ENCODE measurements at places on chromosomes 1 and 21. TPM values are rescaled to one million over a fixed set of nuclear protein-coding genes. Genes with fewer than 3 reads are reported as not detected.

- DNase-seq: no peak
Observed at GRCh38 chr21:15706696-15707095, 23.1 kb upstream of the USP25 start.

DNA sequence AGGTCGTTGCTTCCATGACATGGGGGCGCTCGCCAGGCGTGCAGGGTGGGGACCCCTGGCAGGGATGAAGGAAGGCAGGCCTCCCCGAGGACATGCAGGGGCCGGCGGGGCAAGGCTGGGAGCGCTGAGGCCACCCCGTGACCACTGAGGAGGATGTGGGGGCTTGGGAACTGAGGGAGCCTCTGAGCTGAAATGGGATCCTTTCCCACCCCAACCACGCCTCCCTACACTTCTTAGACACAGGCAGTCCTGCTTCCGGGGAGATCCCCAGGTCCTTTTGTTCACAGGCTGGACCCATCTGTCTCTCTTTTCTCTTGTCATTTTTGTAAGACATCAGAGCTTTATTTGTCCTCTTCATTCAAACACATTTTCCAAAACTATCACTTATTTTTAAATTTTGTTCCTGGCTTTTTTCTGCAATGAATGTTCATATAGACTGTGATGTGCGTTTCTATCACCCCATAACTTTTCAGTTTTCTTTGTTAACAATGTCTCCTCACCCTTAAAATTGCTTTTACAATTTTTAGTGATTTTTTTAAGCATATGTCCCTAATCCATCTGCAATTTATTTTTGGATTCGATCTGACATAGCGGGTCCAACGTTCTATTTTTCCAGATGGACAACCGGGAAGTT, 156.7 kb upstream of the BACE2 start:
- DNase-seq: no peak

DNA sequence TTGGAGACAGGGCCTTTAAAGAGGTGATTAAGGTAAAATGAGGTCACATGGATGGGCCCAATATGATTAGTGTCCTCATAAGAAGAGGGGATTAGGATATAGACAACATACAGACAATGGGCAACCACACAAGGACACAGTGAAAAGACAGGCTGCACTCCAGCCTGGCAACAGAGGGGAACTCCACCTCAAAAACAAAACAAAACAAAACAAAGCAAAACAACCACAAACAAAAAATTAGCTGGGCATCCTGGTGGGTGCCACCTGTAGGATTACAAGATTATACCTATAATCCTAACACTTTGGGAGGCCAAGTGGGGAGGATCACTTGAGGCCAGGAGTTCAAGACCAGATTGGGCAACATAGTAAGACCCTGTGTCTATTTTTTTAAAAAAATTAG, 4.8 kb upstream of the MDM4 start:
- DNase-seq: no peak

GRCh38 chr1:9037476-9038337, 11.5 kb upstream of the SLC2A7 start:
- DNase-seq: no peak

DNA sequence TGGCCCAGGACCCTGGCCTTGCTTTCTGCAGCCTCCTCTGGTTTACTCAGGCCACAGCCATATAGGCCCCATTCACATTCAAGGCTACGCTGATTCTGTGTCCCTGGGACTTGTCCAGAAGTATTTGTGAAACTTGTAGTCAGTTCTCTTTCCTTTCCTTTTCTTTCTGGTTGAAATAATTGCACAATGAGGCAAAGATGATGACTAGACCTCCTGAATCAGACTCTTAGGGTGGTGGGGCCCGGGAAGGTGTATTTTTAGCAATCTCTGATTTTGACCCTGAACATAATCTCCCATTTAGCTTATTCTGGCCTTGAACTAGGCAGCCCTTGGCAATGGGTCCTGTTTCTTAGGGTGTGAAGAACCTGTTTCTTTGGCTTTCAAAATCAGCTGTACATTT, 39.9 kb downstream of the STUM start:
- no peak for DNase-seq

GRCh38 chr1:42674682-42675081, 7.5 kb upstream of the YBX1 start:
- DNase-seq: no peak

- DNase-seq: no peak
Observed at GRCh38 chr1:80447526-80447925, 1353.2 kb upstream of the ADGRL2 start.

DNA sequence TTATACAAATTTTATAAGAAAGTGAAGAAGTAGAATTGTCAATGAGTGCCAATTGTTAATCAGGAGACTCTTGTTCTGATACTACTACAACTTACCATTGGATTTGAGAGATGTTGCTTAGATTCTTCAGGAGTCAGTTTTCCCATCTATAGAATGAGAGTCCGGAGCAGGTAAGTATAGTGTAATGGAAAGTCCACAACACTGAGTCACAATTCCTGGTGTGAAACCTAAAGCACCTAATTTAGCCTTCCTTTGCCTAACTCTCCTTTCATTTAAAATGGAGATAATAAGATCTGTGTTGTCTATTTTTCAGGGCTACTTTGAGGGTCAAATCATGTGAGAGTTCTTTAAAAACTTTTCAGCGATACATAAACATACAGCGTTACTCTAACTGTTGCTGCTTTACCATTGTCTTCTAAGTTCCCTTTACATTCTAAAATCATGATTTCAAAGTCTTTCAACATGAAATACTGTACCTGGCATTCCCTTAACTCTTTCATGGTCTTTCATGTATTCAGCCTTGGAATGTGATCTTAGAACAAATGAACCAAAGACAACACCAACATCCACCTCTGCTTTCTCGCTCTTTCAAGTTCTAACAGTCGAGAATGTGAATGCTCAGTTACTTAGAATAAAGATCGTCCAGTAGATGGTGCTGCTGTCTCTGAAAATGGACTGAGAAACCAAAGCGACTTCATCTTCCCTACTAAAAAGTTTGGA, 90.9 kb downstream of the SLC30A10 start:
- peak; percentile 18 for DNase-seq

- DNase-seq: no peak
Observed at GRCh38 chr1:48006264-48006663, 9.1 kb upstream of the TRABD2B start.

DNA sequence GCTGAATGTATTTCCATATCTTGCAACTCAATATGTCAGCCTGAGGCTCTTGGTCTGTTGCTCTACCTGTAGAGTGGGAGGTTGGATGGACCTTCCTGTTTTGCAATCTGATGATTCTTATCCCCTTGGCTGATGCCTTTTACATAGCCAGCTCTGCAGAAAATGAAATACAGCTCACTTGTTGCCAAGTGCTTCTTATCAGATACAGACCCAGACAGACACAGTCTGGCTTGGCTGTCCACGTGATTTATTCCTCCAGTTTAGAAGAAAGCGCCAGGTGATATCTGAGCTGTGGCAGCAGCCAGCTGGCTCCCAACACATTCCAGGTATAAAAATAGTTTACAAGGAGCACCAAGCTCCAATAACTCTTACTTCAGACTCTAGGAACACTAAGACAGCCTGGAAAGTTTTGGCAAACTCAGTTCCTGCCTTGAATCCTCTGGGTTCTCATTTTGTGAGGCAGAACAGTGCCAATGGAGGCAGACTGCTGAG, 479.2 kb upstream of the USP24 start:
- no peak for DNase-seq

GRCh38 chr1:3105167-3105863, 36.3 kb downstream of the PRDM16 start:
- no peak for DNase-seq

GRCh38 chr1:57132993-57133622, 167.3 kb upstream of the C8B start:
- no peak for DNase-seq

DNA sequence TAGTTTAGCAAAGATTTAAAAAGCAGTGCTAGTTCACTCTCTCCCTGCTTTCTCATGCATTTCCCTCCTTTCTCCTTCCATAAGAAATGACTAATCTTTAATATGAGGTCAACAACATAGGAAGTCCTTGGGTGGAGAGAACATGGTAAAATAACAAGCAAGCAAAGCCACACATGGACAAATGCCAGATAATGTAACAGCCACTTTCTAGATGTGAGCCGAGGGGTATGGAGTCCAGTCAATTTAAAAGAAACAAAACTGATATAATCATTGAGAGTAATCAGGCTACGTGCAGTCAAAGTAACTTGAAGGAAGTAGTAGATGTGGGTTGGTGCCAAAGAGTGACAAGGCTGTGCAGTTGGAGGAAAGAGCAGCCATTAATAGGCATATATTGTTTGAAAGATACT, 69.6 kb downstream of the DUSP10 start:
- DNase-seq: no peak

DNA sequence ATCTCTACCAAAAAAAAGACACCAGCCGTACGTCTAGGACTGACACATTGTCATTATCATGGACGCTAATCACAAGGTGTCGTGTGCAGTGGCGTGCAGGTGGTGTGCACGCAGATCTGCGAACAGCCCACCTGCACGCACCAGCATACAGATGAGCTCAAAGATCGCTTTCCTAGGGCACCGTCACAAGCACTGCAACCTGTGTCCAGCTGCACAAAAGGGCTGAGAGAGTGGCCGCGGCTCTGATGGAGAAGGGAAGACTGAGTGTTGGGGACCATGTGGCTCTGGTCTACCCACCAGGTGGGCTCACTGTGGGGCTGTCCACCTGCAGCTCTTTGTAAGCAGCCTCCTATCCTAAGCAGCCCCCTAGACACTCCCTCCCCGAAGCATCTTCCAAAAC, 50.9 kb downstream of the S100B start:
- DNase-seq: no peak

DNA sequence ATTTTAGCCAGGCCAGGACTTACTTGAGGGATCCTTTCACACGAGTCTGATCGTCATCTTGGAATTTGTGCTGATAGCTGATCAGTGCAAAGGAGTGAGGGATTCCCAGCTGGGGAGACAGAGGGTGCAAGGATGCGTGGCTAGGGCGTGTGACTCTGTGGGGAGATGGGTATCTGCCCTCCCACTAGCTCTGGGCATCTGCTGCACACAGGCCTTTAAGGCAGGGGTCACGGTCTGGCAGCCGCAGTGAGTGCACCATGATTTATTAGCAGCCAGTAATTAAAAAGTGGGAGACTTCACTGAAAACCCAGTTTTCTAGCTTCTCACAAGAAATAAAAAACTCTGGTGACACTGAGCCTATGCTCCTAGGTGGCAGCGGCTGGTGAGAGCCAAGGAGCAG, 20.4 kb downstream of the THAP3 start:
- no peak for DNase-seq

DNA sequence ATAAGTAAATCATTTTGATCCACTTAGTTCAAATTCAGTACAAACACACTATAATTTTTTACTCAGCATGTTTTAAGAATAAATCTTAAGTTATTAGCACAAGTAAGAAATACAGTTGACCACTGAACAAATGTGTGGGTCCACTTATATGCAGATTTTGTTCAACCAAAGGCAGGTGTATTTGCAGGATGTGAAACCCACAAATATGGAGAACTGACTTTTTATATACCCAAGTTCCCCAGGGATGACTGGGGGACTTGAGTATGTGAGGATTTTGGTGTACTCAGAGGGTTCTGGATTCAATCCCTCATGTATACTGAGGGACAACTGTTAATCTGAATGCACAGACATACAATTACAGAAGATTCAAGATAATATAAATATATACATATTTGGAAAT, 25.7 kb upstream of the ERICH3 start:
- no peak for DNase-seq

DNA sequence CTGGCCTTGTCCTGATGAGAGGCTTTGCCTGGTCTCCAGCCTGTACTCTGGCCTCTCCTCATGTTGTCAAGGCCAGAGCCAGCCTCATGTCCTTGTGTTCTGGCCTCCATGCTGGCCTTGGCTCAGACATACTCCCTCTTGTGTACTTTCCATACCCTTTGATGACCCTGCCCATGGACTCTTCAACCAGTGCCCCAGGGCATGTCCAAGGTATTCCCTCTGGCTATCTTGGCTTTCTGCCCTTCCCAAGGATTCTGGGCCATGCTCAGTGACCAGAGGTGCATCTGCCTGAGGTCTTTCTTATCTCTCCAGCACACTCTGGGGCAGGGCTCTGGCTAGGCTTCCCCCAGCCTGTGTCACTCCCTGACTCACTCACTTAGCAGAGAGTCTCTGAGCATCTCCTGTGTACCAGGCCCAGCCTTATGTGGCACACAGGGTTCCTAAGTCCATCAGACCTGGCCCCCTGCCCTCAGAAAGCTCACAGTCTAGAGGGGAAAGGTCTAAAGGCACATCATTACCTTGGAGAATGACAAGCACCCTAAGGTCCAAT, 141.4 kb upstream of the GRIK3 start:
- no peak for DNase-seq

DNA sequence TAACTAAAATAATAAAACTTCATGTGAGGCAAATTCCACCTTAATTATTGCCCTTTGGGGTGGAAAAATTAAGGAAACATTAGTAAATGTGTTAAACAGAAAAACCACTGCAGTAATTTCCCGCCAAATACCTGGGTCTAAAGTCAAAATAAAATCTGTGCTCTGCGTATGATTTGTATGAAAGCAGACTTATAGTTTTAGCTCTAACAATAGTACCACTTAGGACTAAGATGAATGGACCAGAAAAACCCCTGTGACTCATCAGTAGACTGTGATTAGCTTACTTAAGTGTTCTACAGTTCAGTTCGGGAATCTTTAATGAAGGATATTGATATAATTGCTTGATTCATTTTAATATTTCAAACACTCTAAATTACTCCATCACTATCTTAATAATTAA, 23.3 kb upstream of the C1orf105 start:
- no peak for DNase-seq

GRCh38 chr1:226487921-226488320, 60.6 kb upstream of the STUM start:
- no peak for DNase-seq

DNA sequence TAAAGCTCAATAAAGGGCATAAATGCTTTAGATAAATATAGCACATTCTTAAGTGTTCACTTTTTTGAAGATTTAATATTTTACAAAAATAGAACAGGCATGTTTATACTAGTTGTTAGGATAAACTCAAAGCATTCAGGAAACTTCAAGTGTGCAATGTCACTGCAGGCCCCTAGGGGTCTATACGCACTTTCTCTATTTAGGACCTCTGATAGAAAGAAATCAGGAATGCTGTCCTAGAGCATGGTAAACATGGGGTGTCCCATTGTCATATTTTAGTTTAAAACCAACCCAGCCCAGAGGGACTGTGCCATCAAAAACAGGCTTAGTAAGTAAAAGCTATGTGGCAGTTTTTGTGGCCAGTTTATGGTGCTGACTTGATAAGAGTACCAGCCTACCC, 102.2 kb downstream of the BARHL2 start:
- DNase-seq: no peak

KCND3 gene
- polyA plus RNA-seq: 1.9 TPM

APOBEC4 gene
- not detected for polyA plus RNA-seq

SLC16A4 gene
- polyA plus RNA-seq: 97.3 TPM

PYHIN1 gene
- 0.45 TPM for polyA plus RNA-seq

C1orf53 gene
- polyA plus RNA-seq: 2.3 TPM

MYOC gene
- 0.19 TPM for polyA plus RNA-seq

IBA57 gene
- polyA plus RNA-seq: 3.9 TPM

BLACAT1 gene
- 2.1 TPM for polyA plus RNA-seq

SLC25A24 gene
- 75.9 TPM for polyA plus RNA-seq

TSPEAR gene
- polyA plus RNA-seq: 0.08 TPM
